ENCODE measurements at places on chromosomes 1 and 21.

- no peak for DNase-seq
Measured at GRCh38 chr1:3226701-3227350, 157.8 kb downstream of the PRDM16 start.

GRCh38 chr1:226525750-226526149 lies 22.8 kb upstream of the STUM start:
- no peak for DNase-seq

DNA sequence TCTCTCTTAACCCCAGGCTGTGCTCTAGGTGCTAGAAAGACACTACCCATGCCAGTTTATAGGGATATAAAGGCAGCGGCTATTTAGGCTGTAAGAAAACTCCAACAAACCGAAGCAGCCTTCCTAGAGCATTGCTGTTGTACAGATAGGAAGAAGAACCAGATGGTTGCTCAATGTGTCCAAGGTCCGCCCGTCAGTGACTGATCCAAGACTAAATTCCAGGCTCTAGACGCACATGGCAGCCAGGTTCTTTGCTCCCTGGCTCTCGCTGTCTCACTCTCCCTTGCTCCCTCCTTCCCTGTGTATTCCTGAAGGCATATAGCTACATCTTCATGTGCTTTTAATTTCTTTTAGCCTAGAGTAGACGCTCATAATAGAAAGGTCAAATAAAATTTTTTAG lies 303.4 kb downstream of the KIF26B start:
- no peak for DNase-seq

- DNase-seq, result no peak
Measured at GRCh38 chr1:23462766-23463165, 21.2 kb downstream of the ASAP3 start.

- DNase-seq, result no peak
Measured at GRCh38 chr1:101257500-101258325, 20.9 kb downstream of the S1PR1 start.

DNA sequence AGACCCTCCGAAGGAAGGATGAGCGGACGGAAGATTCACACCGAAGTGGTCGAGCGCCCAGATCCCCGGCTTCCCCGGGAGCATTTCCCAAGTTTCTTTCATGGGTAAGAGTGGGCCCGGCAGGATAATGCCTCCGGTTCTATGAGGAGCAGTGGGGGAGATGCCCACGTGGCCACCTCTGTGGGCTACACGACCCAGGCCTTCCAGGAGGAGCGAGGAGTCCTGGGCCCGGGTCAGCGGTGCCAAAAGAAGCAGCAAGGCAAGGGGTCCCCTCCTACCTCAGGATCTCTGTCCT lies 7.9 kb upstream of the NBPF11 start:
- no peak for DNase-seq

GRCh38 chr21:36178349-36178748 lies 21.7 kb downstream of the DOP1B start:
- DNase-seq, result no peak

- DNase-seq, result no peak
Measured at GRCh38 chr1:180096584-180097325, 57.9 kb upstream of the QSOX1 start.

DNA sequence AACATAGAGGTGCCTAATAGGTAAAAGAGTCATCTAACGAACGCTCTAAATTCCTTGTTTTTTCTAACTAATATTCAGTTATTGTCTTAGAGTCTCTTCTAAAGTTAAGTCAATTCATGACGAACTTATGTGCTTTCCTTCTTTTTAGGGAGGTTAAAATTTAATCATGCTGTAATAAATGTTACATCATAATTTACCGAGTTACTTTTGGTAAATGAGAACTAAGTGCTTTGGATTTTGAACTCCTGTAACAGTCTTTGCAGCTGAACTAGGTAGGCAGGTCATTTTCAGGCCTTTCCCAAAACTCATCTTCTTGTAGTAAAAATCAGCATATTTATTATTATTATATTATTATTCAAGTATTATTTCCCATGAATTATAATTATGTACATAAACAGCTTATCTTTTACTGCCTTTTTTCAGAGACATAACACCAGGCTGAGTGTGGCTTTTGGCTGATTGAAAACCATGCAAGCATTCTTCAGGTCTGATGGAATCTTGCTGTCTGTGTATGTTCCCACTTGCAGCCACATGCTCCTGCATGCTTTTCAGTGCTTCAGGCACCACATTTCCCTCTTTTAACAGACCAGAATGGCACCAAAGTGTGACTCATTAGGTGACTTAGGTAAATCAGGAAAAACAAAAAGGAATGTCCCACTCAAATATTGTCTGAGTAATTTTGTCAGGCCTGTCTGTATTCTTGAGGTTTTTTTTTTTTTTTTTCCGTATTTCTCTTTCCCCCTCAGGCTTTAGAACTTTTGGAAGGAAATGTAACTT lies 81.0 kb upstream of the CD55 start:
- DNase-seq, result no peak

DNA sequence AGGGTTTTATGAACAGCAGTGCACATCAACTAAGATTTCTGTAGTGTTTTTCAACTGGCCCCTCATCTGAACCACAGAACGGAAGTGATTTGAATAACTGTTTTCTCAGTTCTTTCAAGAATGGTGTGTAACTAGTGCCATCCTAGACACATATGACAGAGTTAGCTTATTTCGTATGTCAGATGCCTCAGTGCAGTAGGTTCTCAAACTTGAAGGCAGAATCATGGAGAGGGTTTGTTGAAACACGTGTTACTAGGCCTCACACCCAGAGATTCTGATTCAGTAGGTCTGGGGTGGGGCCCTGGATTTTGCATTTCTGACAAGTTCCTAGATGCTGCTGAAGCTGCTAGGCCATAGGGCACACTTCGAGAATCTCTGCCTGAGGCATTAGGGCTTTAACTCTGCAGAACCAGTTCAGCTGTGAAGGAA lies 49.0 kb downstream of the SCCPDH start:
- DNase-seq, result no peak

GRCh38 chr1:50701706-50702317 lies 258.3 kb downstream of the FAF1 start:
- no peak for DNase-seq

- DNase-seq, result no peak
Measured at GRCh38 chr21:41411449-41412089, 14.5 kb upstream of the MX1 start.

- DNase-seq, result no peak
Measured at GRCh38 chr1:27473755-27474154, 16.2 kb downstream of the WASF2 start.

GRCh38 chr1:89276690-89277089 lies 4.0 kb upstream of the GBP5 start:
- no peak for DNase-seq

DNA sequence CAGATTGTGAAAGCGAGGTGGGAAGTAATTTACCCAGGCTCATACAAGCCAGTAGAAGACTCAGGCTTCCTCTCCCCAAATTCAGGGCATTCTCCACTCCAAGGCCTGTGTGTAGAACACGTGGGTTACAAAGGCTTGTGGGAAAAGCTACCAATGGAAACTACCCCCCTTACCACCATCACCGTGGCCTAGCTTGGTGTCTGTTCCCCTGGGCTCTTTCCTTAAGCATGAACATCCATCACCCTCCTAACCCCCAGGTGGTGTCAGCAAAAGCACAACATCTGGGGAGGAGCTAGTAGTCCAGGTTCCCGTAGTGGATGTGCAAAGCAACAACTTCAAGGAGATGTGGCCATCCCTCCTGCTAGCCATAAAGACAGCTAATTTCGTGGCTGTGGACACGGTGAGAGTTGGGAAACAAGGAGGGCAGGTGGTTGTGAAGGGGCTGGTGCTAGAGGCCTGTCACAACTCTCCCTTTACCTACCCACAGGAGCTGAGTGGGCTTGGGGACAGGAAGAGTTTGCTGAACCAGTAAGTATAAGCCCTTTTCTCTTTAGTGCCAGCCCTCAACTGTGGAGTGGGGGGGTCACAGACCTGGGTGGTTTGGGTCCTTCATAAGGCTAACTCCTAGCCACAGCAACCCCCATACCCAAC lies 701 bp upstream of the MUTYH start:
- DNase-seq, result no peak

DNA sequence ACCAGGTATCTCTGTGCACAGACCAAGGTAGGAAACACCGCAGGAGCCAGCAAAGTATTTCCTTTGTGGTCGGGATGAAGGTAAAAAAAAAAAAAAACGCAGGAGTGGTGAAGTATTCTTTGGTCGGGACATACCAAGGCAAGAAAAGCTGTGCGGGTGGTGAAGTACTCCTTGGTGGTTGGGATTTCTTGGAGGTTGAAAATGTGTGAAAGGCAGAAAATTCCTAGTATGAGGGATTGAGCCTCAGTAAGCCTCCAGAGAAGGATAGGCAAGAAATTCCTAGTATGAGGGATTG lies 802.6 kb downstream of the PLA2G4A start:
- DNase-seq, result no peak

GRCh38 chr21:37060296-37060695 lies 12.6 kb downstream of the PIGP start:
- DNase-seq, result peak; percentile 16

DNA sequence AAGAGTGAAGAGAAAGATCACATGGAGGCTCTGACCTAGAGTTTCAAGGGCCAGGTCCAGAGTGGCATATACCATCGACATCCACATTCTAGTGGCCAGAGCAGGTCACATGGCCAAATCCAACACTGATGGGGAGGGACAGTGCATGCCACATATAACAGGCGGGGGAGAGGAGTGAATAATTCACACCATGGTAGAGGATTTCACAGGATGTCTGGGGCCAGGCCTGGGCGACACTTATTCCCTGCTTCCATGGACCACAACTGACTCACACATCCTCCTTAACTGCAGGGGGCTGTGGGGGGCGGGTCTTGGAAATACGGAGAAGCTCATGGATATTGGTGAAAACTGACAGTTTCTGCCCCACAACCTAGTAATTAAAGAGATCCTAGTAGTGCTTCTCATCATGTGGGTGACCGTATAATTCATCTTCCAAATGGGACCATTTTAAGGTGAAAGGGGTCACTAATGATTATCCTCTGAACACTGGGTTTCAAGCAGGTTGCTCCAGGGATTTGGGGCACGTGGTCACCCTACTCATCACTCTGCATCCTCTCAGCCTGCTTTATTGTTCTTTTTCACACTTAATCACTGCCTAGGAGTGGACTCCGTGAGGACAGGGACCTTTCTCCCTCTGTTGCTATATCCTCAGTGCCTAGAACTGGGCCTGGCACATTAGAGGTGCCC lies 44.0 kb downstream of the IGSF21 start:
- no peak for DNase-seq

- DNase-seq, result no peak
Measured at GRCh38 chr1:231424950-231425805, 3.1 kb upstream of the EGLN1 start.

DNA sequence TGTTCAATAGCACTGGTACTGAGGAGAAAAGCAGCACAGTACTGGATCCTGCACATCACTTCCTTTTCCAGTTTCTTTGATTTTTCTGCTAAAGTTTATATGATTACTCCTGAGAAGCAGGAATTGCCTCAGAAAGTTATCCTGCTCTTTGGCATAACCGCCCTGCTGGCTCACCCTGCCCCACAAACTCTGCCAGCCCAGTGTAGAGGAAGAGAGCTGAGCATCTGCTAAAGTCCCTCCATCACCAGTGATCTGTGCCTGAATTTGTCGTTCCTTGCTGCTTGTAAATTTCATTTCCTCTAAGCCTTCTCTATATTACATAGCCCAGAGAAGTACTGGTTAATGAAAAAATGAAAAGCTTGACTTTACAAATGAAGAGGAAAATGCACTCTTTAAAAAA lies 87.0 kb upstream of the C1orf21 start:
- no peak for DNase-seq

DNA sequence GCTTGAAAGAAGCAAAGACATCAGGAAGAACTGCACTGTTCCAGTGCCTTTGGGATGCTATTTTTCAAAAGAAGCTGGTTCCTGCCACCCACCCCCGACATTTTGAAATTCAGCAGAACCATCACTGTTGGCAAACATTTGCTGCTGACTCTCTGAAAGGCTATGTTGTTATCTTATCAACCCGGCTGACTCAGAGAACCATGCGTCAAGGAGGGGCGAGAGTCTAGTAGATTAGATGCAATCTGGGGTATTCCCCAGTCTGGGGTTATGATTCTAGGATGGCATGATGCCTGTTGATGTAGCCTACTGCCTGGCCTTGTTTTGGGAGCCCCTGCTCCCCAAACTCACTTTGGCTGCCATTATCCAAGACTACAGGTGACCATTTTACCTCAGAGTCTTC lies 267.8 kb upstream of the RUNX1 start:
- DNase-seq, result no peak

GRCh38 chr1:5664906-5665875 lies 327.0 kb downstream of the NPHP4 start:
- no peak for DNase-seq

GRCh38 chr1:116573431-116574095 lies 2.7 kb upstream of the CD58 start:
- no peak for DNase-seq

- DNase-seq, result no peak
Measured at GRCh38 chr1:14183329-14183728, 415.2 kb upstream of the KAZN start.

DNA sequence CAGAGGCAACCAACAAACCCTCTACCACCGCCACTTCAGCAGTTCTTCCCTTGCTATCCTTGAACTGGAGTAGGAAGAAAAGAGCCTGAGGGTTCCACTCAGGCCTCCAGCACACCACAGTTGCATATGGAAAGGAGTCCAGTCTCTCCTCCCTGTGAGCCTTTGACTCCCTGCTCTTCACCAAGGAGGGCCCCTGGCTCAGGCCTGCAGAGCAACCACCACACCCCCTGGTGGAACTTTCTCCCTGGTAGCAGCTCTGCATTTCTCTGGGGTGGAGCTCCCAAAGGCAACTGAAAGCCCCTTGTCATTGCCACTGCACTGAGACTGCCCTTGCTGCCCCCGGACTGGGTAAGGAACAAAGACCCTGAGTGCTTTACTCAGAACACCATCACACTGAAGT lies 1021.5 kb upstream of the ADGRL2 start:
- no peak for DNase-seq

DNA sequence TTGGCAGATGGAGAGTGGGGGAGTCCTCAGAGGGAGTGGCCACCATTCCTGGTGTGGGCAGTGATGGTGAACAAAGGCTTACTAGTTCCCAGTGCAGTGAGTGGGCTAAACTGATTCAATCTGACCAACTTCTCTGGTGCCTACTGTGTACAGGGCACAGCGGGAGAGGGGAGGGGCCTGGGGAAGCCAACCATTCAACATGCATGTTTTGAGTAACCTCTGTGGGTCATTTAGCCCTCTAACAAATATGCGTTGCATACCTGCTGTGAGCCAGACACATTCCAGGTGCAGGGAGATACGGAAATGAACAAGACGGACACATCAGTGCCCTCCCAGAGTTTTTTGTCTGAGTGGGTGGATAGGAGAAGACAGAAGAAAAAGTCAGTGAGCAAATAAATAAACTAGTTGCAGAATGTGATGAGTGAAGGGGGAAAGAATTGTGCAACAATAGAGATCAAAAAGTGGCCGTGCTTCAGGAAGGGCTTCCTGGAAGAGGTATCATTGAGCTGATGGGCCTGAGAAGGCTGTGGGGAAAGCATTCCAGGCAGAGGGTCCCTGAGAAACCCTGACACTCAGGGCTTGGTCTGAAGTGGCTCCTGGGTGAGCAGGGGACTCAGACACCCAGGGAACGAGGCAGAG lies 78.8 kb downstream of the EPHB2 start:
- no peak for DNase-seq

GRCh38 chr1:177566495-177566894 lies 395.7 kb downstream of the BRINP2 start:
- no peak for DNase-seq

Measured in neural crest cell (in vitro differentiated cells).